NCI-H1092 (cell line): ENCODE measurements at places on chromosomes 1 and 21.

GRCh38 chr1:1618396-1619068 is 3.2 kb downstream of the MIB2 start:
- no peak for DNase-seq

DNA sequence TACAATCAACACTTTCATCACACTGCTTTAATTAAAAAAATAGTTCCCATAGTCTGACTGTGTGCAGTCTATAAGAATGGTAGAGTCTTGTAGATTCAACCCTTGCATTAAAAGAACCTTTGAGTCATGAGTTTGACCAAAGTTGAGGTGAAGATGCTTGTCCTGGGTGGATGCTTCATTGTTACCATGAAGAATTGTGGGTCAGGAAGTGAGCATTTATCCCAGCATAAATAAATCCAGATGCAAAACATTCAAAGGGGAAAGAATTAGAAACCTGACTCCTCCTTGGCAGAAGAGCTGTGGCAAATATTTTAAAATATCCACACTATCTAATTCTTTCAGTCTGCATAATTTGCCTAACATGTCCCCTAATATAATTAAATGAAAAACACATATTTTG is 72.9 kb upstream of the SPAG17 start:
- no peak for DNase-seq

GRCh38 chr1:43512681-43513080 is 18.0 kb upstream of the PTPRF start:
- DNase-seq: no peak

GRCh38 chr1:230195199-230195598 is 128.2 kb downstream of the GALNT2 start:
- no peak for DNase-seq

GRCh38 chr1:222073307-222073995 is 331.6 kb upstream of the DUSP10 start:
- DNase-seq: no peak

GRCh38 chr1:44603718-44604117 is 70.6 kb downstream of the TMEM53 start:
- DNase-seq: peak; percentile 85

DNA sequence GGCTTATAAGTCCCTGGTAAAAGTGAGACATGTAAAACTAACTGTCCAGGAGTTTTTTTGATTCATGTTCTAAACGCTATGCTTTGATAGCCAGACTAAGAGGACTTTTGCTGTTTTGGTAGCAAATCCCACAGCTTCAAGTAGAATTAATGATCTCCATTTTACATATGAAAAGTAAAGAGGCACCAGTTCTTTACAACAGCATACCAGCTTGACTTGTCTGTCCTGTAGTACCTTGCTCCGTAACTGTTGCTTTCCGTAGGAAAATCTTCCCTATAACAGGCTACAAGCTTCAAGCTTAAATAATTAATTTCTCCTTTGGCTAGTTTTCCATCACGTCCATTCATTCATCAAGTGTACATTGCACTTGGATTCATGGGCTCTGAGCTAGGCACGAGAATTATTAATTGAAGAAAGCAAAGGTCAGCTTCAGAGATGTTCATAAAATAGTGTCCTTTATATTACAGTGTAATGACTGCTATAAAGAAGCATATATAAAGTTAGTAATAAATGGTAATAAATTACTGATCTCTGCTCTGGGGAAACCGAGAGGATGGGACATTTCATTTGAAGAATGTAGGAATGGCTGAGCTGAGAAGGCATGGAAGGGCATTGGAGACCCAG is 29.2 kb downstream of the B3GALT5 start:
- DNase-seq: no peak

GRCh38 chr1:208654241-208654640 is 410.1 kb upstream of the PLXNA2 start:
- peak; percentile 14 for DNase-seq

GRCh38 chr1:43867976-43868740 is 65.4 kb upstream of the ARTN start:
- DNase-seq: no peak

DNA sequence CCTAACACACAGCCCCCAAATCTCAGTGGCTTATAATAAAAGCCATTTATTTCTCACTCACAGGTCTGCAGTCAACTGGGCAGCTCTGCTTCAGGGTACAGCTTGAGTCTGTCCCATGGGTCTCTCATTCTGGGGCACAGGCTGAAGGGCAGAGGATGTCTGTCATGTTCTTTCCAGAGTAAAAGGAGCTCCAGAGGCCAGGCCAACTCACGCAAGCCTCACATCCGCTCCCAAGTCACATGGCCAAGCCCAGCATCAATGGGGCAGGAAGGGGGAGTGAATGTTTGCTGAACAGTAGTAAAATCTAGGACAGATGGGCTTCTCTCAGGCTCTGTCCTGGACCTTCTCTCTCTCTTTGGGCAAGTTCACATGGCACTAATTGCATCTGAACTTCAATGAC is 7.1 kb upstream of the SSBP3 start:
- DNase-seq: no peak

GRCh38 chr1:117318426-117318825 is 48.8 kb upstream of the MAN1A2 start:
- no peak for DNase-seq

GRCh38 chr1:186722711-186723309 is 42.6 kb upstream of the PTGS2 start:
- DNase-seq: no peak
